ENCODE measurements at places on chromosomes 4 and X. TPM values are rescaled to one million over a fixed set of nuclear protein-coding genes. Genes with fewer than 3 reads are reported as not detected.

Gene SMIM31
- not detected for total RNA-seq

Gene AKAP4
- not detected for total RNA-seq

Gene NAA11
- 0.12 TPM for total RNA-seq

Gene TLR10
- not detected for total RNA-seq

GRCh38 chr4:25509646-25510045 is 132.6 kb downstream of the ANAPC4 start:
- H3K4me1 ChIP-seq: no peaks in the 10 kb centered on the region
- no peaks in the 10 kb centered on the region for H3K27me3 ChIP-seq
- H3K27ac ChIP-seq: no peak overlapping the region
- no peak for DNase-seq

Measured in SJCRH30 (cell line).